ENCODE measurements at places on chromosomes 6 and 20.

GRCh38 chr6:117456998-117457397 lies 25.5 kb upstream of the DCBLD1 start:
- no peak for DNase-seq

GRCh38 chr6:166204852-166205650 lies 37.4 kb upstream of the TBXT start:
- no peak for DNase-seq

DNA sequence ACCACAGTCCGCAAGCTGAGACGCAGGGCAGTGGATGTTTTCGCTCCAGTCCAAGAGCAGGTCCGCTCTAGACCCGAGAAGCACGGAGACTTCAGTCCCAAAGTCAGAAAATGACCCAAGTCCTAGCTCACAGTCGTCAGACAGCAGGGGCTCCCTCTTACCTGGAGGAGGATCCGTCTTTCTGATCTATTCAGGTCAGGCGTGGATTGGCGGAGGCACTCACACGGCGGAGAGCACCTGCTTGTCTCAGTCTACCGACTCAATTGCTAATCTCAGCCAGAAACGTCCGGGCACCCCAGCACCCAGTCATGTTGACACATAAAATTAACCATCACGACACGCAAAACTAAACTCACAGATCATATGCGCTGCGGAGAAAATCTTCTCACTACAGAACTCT lies 285.3 kb upstream of the CDH4 start:
- DNase-seq: no peak

DNA sequence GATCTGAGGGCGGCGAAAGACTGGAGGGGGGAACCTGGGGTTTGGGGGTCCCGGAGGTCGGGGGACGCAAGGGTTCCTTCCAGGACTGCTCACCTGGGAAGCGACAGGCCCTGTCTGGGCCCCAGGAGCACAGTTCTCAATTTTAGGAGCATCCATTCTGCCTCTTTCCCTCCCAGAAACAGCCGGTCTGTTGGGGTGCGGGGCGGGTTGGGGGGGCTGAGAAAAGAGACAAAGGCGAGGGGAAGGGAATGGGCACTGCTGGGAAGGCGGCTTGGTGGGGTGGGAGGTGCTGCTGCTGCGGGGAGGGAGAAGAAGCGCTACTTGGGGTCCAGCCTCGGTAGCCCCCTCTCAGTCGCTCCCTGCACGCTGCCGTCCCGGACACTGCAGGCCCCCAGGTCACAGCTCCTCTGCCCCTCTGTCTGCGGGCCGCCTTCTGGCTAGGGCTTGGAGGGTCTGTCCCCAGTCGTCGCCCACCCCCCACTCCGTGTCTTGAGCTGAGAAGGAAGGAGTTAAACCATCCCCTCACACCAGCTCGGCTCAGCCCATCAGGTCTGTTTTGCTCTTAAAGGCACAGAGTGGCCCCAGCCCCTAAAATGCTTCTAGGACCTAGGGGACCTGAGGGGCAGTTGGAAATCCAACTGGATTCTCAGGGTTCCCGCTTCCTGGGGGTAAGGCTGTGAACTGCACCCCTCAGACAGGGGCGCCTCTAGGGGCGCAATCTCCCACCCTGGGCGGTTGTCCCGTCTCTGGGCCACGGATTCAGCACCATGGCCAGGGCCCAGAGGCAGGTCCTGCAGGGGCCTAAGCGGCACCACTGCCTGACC lies 690 bp downstream of the GDAP1L1 start:
- DNase-seq: no peak

GRCh38 chr6:127886603-127887002 lies 14.3 kb downstream of the THEMIS start:
- DNase-seq: no peak

DNA sequence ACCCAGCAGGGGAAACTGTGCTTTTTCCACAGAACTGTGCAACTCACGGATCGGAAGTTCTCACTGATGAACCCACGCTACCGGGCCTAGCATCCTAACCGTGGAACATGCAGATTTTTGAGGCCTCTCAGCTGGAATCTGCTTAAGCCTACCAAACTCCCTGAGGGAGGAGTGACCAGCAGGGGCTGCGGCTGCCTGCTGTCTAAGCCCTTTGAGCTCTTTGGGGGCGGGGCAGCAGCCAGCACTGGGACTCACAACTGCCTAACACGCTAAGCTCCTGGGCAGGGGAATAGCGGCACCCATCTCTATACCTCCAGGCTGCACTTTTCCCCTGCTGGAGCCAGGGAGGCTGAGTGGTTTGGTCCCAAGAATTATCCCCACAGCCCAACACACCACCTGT lies 20.4 kb upstream of the METTL24 start:
- no peak for DNase-seq

- no peak for DNase-seq
Measured at GRCh38 chr6:53995935-53996334, 115.3 kb upstream of the MLIP start.

GRCh38 chr6:52125139-52125538 lies 37.7 kb upstream of the PKHD1 start:
- no peak for DNase-seq

DNA sequence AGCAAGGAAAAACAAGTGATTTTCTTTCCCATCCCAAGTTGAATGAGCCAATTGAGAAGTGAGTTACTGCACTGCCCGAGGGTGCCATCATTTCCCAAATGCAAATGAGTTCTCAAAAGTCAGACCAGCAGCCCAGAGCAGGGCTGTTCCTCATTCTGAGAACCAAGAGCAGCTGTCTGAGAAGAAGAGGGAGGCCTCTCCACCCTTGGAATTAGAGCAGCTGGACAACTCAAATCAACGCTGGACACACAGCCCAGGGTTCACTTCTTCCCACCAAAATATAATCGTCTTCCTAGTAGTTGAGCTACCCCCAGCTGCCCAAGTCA lies 4.6 kb upstream of the PREX1 start:
- no peak for DNase-seq

DNA sequence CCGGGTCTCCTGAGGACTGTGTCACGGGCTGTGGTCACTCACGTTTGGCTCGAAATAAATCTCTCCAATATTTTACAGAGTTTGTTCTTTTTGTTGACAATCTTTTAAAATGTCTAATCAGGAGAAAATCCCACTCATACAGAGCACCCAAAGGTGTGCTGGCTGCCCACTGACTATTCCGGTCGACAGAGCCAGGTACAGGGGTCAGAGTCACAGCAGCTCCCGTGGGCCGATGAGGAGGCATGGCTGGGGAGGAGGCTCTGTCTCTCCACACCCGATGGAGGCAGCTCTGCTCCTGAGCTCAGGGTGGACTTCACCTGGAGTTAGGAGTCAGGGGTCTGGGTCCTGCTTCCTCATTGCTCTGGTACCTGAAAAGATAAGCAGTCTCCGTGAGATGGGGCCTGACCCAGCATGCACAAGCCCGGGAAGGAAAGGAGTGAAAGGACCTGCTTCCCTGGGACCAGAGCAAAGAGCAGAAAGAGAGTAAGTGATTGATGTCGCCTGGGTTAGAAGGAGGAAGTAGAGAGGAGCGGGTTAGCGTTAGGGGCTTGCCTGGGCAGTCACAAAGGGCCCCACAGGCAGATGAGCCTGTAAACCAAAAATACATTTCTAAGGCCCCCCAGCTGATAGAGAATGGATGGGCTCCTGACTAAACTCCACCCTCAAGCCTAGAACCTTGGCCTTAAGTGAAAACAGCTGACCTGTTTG lies 53.5 kb upstream of the UNC93A start:
- DNase-seq: no peak

DNA sequence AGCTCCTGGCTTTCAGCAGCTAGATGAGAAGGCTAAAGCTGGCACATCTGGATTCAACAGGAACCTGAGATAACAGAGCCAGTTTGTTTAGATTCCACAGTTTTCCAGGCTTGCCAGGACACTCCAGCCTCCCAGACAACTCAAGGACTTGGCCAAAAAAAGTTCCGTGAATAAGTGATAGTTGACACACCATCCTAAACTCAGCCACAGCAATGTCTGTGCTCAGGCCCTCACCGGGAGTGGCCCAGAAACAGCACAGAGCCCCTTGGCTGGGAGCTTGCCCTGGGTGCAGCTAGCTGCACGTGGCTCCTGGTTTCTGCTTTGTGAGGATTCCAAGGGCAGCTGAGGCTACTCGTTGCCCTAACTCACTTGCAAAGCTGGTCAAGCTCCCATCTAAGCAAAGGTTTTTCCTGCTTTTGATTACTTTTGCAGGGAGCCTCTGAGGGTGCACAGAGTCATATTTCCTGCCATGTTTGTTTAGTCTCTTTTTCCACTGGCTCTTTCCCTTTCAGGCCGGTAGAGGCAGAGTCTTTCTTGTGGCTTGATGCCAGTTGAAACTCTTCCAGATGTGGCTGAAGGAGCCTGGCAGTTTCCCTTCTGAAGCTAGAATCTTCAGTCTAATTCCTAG lies 118.3 kb upstream of the ECI2 start:
- DNase-seq: no peak

DNA sequence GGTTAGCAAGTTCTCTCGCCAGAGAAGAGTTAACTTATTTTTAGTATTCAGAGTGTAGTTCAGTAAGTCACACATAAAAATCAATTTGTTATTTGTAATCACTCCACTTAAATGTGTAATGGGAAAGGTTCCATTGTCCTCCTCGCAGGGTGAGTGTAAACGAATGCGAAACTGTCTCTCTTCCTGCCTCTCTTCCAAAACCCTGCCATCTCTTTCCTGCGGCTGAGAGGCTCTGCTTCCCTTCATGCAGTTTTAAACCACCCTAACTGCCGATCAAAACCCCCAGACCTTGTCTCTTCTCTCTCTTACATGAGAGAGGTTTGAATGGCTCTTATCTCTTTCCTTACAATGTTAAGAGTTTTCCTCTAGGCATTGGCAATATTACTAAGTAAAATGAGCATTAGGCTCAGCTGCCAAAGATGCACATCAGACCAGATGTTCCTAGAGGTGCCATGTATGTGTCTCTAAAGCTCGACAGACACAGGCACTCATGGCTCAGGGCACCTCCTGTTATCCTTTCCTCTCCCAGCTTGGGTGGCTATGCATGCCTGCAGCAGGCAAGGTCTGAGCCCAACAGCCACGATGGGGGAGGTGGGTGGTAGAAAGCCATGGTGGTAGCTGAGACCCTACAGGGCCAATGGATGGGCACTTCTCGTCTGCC lies 91.2 kb downstream of the JARID2 start:
- peak; percentile 31 for DNase-seq

GRCh38 chr6:111855753-111856152 lies 17.5 kb downstream of the FYN start:
- no peak for DNase-seq

DNA sequence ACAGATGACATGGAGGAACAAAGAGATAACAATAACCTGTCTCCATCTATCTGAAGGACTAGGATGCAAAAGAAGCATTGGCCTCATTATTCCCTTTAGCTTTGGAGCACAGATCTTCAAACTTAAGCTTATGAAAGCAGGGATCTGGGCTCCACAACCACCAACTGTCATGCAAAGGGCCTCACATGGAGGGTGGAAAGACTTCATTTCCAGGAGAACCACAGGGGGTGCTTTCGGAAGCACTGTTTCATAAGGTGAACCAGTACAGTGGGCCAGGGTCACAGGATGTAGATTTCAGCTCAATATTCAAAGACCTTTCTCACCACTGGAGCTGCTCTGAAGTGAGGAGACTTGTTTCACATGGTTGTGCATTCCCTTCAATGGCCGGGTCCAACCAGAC lies 55.1 kb upstream of the MYB start:
- no peak for DNase-seq

- DNase-seq: no peak
Measured at GRCh38 chr6:34384321-34385153, 7.9 kb downstream of the NUDT3 start.

GRCh38 chr20:60039526-60039925 lies 81.3 kb downstream of the CDH26 start:
- no peak for DNase-seq

GRCh38 chr20:15619816-15620215 lies 953.4 kb downstream of the KIF16B start:
- DNase-seq: no peak

GRCh38 chr6:39224011-39224410 lies 5.3 kb downstream of the KCNK5 start:
- DNase-seq: no peak

DNA sequence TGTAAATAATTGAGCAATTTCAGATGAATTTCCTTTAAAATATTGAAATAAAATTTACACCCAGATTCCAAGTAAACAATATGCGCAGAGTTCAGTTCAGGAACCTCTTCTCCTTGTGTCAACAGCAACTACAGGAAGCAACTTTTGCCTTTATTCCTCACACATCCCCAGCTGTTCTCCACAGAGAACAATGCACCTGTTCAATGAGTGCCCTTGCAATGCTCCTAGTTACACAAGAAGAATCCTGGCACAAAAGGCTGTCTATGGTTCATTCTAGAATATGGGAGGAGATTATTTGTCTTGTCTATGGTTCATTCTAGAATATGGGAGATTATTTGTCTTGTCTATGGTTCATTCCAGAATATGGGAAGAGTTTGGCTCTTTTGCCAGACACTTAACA lies 454.9 kb downstream of the BTBD3 start:
- no peak for DNase-seq

- DNase-seq: no peak
Measured at GRCh38 chr6:128363020-128363813, 157.2 kb downstream of the PTPRK start.
